ENCODE measurements at places on chromosomes 13 and 19. TPM values are rescaled to one million over a fixed set of nuclear protein-coding genes. Genes with fewer than 3 reads are reported as not detected.

VSIG10L gene
- 7.8 TPM for polyA plus RNA-seq

FGF9 gene
- polyA plus RNA-seq = 2.3 TPM

ADGRE2 gene
- polyA plus RNA-seq = 2.1 TPM

SLC15A1 gene
- 10.0 TPM for polyA plus RNA-seq

SULT2A1 gene
- 120 TPM for polyA plus RNA-seq

GDF15 gene
- 185 TPM for polyA plus RNA-seq

PARP4 gene
- 21.6 TPM for polyA plus RNA-seq

ZFP28 gene
- polyA plus RNA-seq = 4.1 TPM

MYBPC2 gene
- not detected for polyA plus RNA-seq

NDFIP2 gene
- polyA plus RNA-seq = 40.6 TPM

PEX11G gene
- 10.6 TPM for polyA plus RNA-seq

KLK2 gene
- polyA plus RNA-seq = not detected

All from hepatocyte (in vitro differentiated cells).